Kidney (tissue), 22 donors: ENCODE measurements at places on chromosomes 11 and 22.

DNA sequence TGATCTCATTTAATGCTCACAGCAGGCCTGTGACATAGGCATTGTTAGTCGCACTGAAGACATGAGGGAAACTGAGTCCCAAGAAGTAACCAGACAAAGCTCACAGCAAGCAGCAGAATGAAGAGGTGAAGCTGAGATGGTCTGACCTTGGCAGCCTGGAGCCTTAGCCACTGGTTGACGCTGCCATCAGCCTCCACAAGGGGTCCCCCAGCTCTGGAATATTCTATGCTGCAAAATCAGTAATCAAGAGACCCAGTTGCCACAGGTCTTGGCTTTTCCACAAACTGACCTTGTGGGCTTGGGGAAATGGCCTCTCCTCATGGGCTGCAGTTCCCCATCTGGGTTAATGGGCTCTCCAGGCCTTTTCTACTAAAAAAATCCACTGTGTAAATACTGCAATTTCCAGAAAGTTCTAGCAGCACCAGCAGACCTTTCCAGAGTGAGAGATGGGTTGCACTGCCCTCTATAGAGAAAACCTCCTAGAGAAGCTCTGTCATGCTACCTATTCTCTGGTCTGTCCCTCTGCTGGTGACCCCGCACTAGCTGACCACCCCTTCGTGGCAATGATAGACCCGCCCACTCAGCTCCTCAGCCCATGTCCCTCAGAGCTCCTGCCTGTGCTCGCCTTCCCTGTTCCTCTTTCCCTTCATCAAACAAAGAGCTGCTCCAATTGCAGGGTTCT, 22.6 kb upstream of the ISX start:
- H3K27me3 ChIP-seq, result no peaks in the 10 kb centered on the region
- H3K27ac ChIP-seq, result no peak overlapping the region
- no peaks in the 10 kb centered on the region for H3K36me3 ChIP-seq
- no peak overlapping the region for H3K4me3 ChIP-seq
- DNase-seq, result no peak

DNA sequence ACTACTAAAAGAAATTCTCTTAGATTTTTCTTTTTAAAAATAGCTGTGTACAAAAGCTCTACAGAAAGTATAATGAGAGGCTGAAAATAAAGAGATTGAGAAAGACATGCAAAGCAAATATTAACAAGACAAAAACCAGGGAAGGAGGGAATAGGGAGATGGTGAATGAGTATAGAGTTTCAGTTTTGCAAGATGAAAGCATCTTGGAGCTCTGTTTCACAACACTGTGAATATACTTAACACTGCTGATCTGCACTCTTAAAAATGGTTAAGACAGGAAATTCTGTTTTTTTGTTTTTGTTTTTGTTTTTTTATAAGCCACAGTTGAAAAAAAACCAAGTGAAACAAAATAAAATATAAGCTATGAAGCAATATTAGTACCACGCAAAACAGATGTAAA, 5.5 kb downstream of the TMEM218 start:
- no peaks in the 10 kb centered on the region for H3K36me3 ChIP-seq
- DNase-seq, result no peak
- H3K27me3 ChIP-seq, result no peaks in the 10 kb centered on the region
- H3K27ac ChIP-seq, result no peak overlapping the region

DNA sequence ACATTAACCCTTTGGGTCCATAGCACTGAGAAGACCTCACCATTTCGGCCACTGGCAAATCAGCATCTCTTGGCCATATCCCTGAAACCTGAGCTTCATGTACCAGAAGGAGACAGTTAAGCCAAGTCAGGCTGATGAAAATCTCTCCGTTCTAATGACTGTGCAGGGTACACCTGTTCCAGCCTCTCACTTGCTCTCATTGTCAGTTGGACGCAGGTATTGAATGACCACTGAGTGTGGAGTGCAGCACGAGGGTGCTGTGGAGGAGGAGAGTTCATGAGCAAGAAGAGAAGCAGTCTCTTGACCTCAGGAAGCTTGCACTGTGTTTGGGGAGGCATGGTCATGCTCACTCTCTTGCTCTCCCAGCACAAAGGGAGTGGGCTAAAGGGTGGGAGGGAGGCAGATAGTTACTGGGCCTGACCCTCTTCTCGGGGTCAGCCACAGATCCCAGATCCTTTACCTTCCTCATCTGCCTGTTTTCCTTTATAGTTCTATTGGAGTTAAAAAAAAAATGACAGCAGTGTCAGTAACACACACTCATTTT, 65.2 kb downstream of the ZBTB16 start:
- H3K27me3 ChIP-seq, result no peaks in the 10 kb centered on the region
- DNase-seq, result no peak
- peaks cover 20% of the 10 kb centered on the region for H3K36me3 ChIP-seq
- no peak overlapping the region for H3K27ac ChIP-seq

- peak overlapping the region; percentile 45 for H3K27ac ChIP-seq
- H3K27me3 ChIP-seq, result no peaks in the 10 kb centered on the region
- no peaks in the 10 kb centered on the region for H3K4me1 ChIP-seq
- peaks cover 30% of the 10 kb centered on the region for H3K36me3 ChIP-seq
- DNase-seq, result no peak
Observed at GRCh38 chr22:40826984-40827741, 8.0 kb upstream of the SLC25A17 start.

- peak; percentile 44 for DNase-seq
- H3K27ac ChIP-seq, result peak overlapping the region; percentile 90
- H3K36me3 ChIP-seq, result no peaks in the 10 kb centered on the region
Observed at GRCh38 chr11:12693479-12694182, 19.4 kb downstream of the TEAD1 start.

- no peaks in the 10 kb centered on the region for H3K27me3 ChIP-seq
- DNase-seq, result no peak
- H3K36me3 ChIP-seq, result peaks cover 4% of the 10 kb centered on the region
- no peak overlapping the region for H3K27ac ChIP-seq
- no peak overlapping the region for H3K4me3 ChIP-seq
- no peaks in the 10 kb centered on the region for H3K4me1 ChIP-seq
Observed at GRCh38 chr22:40426594-40427333, 56.4 kb downstream of the SGSM3 start.

DNA sequence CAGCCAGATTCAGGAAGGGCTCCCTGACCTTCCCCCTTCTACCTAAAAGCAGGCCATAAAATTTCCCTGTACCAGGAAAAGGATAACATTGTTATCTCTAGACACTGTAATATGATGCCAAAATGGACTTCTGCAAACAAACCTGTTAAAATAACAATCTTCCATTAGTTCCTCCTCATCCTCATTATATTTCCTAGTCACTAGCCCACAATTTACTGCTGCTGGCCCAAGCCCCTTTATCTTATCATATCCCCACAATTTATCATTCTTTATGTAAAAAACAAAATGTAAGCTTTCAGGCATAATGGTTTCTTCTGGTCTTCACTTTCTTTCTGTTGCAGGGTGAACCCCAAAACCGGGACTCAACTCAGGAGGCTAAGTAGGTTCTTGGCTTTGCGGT, 1132.1 kb upstream of the CNTN5 start:
- no peaks in the 10 kb centered on the region for H3K4me1 ChIP-seq
- no peaks in the 10 kb centered on the region for H3K36me3 ChIP-seq
- no peak overlapping the region for H3K27ac ChIP-seq
- H3K27me3 ChIP-seq, result no peaks in the 10 kb centered on the region

DNA sequence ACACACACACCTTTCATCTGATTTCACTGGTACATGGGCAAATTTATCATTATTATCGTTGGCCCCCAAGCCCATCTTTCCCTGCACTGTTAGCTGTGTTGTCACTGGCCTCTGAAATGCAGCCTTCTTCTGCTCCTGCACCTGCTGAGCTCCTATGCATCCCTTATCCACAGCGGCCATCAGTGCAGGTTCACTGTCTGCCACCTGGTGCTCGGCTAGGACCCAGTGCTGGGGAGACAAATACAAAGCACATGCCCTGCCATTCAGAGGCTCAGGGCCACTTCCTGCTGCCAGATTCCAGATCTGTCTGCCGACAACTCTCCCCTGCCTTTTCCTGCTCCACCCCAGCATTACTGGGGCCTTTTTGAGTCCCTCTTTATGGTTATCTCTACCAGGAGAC, 1205.4 kb downstream of the TBC1D22A start:
- H3K4me3 ChIP-seq, result no peak overlapping the region
- no peaks in the 10 kb centered on the region for H3K4me1 ChIP-seq
- no peaks in the 10 kb centered on the region for H3K27me3 ChIP-seq
- no peaks in the 10 kb centered on the region for H3K36me3 ChIP-seq
- no peak for DNase-seq

DNA sequence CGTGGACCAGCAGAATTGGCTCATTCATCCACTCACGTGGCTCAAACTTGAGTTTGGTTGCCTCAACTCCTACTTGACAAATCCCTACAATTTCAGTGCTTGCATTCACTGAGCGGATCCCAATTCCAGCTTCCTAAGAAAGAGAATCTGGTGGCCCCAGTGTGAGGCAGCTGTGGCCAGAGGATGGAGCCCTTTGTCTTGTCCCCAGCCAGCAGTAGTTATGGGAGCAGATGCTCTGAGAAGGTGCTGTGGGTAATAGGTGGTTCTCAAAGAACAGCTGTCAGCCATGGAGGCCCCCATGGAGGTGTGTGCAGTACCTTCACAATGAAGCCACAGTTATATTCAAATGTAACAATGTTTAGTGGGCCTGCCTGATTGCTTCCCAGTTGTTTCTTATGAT, 39.3 kb downstream of the KREMEN1 start:
- H3K4me3 ChIP-seq, result no peak overlapping the region
- DNase-seq, result no peak
- H3K36me3 ChIP-seq, result no peaks in the 10 kb centered on the region
- H3K27me3 ChIP-seq, result no peaks in the 10 kb centered on the region
- peaks cover 12% of the 10 kb centered on the region for H3K4me1 ChIP-seq
- no peak overlapping the region for H3K27ac ChIP-seq

DNA sequence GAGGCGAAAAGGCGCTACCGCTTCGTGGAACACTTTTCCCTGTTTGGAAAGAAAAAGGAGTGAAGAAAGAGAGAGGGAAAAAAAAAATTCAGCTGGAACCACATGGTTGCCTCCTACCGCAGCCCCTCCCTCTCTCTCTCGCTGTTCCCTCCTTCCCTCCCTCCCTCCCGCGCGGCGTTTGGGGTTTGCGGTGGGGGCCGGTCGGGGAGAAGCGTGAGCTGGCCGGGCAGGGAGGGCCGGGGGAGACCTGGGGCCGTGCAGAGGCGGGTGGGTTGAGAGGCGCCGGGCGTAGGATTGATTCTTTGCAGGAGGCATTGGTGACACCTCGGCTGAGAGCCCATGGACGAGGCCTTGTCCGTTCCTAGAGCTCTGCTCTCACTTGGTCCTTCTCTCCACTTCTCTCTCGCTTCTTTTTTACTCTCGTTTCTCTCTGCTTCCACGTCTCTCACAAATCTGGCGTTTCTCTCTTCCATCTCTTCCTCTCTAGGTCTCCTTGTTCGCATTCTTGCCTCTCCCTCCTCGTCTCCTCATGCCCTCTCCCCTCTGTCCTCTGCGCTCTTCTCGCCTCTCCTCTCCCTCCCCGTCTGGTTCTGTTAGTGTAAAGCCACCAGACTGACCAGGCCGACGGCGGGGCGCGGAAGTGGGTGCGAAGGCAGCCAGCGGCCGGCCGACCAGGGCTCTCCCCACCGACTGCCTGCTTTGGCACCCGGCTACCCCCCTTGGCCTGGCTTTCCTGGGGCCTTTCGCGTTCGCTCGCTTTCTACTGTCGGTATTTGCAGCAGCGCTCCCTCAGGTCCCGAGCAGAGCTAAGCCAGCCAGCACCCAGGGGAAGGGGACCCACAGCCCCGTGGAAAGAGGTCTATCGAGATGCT, at the start of gene CLMP:
CLMP (minus strand) TSS at position 61 of the 872 bp plus-strand sequence. CDS start 308 bp downstream, outside the sequence.
- DNase-seq, result peak; percentile 80
- no peaks in the 10 kb centered on the region for H3K4me1 ChIP-seq
- H3K36me3 ChIP-seq, result no peaks in the 10 kb centered on the region
